NCI-H1105 treated with DMSO at 0.1 percent for 48 hours (cell line): ENCODE measurements at places on chromosomes 6 and 20.

GRCh38 chr20:31573555-31574321 is 31.4 kb upstream of the ID1 start:
- peak; percentile 91 for DNase-seq

DNA sequence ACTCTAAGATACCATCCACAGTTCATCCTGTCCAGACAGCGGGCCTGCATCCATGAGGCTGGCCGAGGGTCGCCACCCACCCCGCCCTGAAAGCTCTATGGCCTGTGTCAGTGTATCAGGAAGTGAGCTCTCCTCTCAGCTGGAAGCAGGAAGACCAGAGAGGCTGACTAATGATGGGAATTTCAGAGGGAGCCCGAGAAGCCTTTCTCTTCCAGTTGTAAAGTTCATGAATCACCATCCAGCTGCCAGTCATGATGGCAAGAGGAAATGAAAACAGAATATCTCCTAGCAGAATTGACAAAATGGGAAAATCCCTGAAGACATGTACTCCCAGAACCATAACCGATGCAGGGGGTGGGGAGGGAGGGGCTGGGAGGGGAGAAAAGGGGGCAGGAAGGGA is 109.6 kb upstream of the RPS6KA2 start:
- no peak for DNase-seq

DNA sequence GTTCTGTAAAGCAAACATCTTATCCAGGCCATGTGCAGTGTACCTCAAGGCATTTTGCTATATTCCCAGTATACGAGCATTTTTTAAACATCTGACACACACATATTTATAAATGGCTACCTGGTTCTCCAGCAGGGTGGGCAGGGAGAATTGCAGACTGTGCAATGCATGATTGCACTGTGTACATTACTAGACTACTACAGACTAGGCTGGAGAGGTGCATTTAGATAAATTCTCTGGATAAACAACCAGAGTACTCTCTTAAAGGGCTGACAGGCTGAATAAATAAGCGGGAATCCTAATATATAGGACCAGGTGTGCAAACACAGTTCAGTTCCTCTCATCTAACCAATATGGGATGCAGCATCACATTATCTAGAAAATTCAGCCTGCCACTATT is 428.3 kb upstream of the ARID1B start:
- DNase-seq = peak; percentile 35

- no peak for DNase-seq
Observed at GRCh38 chr6:21371676-21372171, 221.8 kb upstream of the SOX4 start.

DNA sequence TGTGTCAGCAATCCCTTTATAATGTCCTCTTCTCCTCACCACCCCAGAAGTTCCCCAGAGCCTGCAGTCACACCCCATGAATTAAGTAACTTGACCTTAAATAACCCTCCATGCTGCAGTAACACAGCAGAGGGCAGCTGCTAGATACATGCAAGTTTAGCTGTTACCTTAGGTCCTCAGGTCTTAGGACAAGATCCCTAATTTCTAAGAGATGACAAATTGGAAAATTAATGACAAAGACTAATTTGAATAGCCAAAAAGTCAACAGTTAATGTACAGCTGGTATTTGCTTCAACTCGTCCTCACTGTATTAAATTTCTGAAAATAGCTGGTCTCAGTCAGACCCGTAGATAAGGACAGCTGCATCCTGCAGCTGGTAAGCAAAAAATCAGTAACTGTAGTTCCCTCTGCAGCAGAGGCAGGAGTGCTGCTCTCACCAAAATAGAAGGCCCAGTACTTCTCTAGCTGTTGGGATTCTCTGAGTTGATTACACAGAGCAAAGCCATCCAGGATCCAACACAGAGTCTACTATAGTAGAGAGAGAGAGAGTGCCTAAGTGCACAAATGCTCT is 62.4 kb downstream of the TNFRSF21 start:
- DNase-seq = peak; percentile 97

DNA sequence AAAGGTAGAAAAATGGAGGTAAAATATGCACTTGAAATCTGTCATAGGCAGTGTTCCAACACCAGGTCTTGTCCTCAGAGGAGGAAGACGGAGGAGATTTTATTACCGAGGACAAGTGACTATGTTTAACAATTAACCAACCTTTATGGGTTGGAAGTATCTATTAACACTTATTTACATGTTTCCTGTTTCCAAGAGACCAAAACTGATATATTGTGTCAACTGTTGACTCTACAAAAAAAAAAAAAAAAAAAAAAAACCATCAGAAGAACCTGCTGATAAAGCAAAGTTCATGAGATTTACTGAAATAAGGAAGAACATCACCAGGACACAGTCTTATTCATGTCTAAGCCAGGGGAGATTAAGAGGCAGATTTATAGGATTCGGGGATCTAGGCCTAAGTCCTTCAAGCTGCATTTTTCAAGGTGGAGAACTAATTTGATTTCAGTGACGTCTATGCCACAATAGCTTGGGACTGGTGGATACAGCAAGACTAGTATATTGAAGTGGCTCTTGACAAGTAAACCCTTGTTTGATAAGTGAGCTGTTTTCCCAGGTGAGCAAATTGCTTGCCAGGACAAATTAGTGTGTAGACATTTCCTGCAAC is 126.6 kb upstream of the NAA20 start:
- DNase-seq = peak; percentile 61

DNA sequence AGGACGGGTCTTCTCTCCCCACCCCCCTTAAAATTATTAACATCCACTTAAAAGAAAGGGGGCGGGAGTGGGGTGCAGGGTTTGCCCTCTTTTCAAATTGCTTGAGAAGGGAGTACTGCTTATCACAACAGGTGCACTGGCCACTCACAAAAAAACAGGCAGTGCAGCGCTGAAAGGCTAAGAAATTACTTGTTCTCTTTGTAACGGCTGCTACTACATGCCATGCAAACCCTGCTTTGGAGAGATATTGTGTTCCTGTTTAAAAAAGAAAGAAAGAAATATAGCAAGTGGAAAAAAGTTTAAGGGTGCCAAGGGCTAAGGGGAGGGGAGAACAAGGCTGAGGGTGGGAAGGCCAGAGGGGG is 312.7 kb upstream of the JARID2 start:
- no peak for DNase-seq

DNA sequence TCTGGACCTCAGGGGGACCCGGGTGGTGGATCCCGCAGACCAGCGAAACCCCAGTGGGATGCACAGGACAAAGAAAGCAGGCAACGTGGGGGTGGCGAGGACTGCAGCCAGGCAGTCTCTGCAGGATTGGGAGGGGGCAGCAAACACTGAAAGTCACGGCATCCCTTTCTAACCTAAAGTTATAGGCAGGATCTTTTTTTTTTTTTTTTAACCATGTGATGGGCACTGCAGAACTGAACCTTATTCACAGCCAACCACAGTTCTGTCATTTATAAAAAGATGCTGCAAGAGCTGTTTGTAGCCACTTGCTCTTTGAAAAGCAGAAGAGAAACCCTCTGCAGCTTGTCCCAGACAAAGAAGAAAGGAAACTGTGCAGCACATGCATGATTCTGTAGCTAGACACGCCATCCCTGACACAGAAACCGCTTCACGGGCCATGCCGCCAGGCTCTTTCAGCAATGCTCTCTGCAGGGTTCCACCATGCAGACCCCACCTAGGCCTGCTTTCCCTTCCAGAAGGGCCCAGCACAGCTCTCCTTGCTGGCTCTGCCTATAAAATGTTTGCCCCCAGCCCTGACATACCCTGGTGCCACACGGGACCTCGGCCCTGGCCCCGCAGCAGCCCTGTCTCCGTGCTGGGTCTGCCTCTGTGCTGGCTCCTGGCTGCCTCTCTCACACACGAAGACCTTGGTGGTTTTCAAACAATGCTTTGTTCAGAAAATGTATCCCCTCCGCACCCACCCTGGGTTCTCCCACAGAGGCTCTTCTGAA is 70.8 kb downstream of the PYGB start:
- DNase-seq = no peak
